Ascending aorta (tissue), 2 donors: ENCODE measurements at places on chromosomes 2 and 18.

GRCh38 chr2:205688417-205689200, 6.3 kb downstream of the NRP2 start:
- no peak for DNase-seq

DNA sequence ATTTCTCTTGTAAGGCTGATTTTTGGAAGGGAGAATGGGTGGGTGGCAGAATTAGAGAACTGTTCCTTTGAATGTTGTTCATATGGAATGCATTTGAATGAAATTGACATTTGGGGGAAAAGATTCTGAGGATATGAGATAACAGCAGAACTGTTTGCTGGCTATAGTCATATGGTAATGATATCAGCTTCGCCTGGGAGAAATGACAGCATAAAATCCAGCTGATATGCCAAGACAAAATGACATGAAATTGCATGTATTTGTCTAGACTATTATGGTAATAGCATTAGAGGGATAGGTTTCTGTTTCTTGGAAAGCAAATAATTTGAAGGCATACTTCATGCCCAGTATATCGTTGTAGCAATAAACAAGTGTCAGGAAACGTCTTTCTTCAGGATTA, 150.8 kb upstream of the SPATS2L start:
- no peak for DNase-seq

- no peak for DNase-seq
Observed at GRCh38 chr18:23583071-23583865, 3.0 kb downstream of the NPC1 start.

DNA sequence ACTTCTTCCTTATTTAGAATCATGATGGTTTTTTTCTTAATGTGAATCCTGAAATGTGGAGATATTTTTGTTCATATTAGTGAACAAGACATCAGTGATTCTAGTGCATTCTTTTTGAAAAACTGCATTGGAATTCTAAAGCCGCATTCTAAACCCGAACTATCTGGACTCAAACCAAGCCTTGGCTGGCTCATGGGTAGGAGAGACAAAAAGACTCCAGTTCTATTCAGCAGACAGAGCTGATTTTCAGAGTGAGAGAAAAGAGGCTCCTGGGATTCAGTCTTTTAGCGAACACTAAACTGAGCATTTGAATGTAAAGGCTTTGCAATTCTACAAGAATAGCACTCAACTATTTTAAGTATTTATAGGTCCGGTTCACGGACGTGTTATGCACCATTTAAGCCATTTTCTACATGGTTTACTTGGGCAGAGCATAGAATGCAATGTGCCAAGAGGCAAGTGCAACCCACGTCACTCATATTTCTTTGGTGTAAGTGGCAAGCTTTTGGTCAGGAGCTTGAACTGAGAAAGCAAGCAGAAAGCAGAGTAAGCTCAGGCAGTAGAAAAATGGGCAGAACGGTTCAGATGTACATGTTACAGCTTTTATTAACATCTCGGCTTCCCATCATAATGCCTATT, 227.3 kb upstream of the RAB12 start:
- DNase-seq, result peak; percentile 52

DNA sequence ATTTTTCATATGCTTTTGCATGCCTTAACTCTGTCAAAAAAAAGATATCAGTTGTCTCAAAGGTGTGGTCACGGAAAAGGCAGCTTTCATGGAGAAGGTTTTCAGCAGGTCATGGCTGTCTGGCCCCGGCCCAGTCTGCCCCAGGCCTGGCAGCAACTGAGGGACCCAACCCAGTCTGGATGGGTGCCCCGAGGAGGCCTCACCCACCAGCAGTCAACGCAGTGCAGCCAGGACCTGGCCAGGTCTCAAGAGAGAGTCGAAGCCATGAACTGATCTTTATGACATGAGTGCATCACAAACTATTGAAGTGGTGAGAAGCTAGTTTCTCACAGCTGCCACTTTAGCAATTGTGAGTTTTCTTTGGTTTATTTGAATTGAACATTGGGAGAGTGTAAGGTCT, 7.9 kb downstream of the TUBB6 start:
- no peak for DNase-seq

DNA sequence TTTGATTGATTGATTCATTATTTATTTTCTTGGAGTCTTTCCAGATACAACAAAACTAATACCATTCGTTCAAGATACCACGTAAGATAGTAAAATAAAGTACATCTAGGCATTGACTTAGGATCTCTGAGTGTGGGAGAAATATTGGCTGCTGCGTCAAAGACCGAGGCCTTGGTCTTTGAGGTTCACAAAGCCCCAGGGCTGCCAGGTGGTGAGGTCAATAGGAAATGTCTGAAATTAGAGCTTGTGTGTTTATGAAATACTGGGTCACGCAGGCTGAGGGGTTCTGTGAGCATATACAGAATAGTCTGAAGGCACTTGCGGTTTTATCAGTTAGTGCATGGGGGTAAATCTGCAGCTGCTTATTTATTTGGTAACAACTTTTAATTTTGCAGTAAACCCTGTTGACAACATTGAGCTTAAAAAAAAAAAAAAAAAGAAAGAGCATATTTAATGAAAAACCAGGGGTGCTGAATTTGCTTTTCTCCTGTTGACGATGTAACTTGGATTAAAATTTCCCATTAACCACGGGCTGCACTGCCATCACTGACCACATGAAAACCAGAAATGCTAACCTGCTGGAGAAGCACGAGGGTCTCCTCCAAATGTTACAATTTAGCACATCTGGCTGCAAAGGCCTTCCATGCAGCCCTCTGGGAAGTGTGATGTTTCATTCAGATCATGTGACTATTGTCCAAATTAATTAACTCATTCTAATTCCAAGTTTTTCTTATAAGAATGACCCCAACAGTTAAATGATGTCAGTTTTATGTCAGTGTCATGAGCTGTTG, 27.1 kb upstream of the SERPINB12 start:
- no peak for DNase-seq

DNA sequence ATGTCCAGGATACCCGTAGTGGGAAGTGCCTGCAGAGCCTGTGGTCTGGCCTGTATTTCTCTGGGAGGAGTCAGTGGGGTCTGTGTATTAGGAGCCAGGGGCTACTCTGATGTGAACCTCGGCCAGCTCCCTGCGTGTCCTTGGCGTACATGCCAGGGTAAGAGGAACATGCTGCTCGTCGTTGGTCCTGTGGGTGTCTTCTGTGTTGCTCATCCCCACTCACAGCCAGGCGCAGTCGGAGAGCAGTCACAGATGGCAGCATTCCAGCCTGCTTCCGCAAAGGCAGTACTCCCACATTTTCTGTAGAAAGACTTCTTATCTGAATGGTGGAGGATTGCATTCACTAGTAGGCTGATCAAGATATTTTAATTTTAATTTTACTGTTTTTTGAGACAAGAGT, 84.9 kb downstream of the DGKD start:
- no peak for DNase-seq
